ENCODE measurements at places on chromosomes 7 and 10.

DNA sequence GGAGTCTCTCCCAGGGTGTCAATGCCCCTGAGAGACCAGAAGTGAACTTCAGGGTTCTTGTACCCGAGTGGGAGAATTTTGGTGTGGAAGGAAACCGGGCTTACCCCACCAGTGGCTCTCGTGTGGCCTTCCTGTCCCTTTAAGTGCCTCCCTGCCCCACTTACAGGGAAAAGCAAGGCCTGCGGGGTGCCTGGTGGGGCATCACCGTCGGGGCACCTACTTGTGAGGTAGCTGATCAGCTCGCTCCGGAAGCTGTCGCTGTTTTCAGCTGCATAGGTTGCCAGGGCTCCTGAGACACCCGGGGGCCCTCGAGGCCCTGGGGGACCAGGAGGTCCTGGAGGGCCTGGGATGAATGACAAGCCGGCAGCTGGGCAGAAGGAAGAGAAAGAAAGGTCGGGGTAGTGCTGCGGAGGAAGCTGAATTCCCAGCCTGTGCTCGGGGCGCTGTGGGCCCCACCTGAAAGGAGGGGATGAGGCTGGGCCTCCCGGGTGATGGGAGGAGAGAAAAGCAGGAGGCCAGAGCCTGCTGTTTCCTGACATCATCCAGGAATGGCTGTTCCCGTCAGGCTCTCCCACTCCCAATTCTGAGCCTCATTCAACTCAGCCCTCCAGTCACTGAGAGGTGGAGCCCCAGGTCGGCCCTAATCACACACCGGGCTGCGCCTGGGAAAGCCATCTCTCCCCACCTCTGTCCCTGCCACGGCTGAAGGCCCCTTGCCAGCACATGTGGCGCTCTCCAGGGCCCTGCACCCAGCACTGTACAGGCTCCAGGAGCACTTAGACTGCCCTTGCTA lies 51.1 kb downstream of the COL17A1 start:
- H3K36me3 ChIP-seq: no peaks in the 10 kb centered on the region
- no peak for DNase-seq
- no peaks in the 10 kb centered on the region for H3K27me3 ChIP-seq
- no peak overlapping the region for H3K27ac ChIP-seq
- H3K4me3 ChIP-seq: no peak overlapping the region
- no peaks in the 10 kb centered on the region for H3K4me1 ChIP-seq

DNA sequence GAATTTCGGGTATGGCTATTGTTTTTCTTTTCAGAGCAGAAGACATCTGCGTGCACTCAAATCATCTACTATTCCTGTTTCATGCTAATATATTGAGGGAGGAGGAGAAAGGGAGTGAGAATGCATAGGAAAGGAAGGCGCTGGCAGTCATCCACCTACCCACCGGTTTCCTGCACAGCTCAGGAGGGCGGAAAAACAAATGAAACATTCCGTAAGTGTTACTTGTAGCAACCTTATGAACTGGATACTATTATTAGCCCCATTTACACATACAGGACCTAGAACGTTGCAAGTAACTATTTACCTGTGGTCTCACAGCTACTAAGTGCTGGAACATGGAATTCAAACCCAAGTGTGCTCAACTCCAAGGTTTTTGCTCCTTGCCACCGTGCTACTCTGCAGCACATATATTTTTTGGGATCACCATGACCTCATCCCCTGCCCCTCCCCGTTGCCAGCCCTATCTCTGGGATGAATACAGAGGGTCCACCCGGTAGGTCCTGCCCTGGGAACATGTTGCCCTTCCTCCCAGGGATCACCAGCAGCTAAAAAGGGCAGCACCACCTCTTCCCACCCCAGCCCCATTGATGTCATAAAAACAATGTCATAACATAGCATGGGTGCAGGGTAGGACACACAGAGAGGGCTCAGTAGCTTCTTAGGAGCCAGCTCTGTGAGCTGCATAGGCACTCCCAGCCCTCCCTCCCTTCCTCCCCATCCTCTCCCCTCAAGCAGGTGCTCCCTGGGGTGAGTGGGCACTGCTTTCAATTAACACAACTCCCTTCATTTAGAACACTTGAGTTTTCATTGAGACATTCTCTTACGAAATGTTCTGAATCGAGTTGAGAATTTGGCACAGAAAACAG lies 16.9 kb downstream of the GFRA1 start:
- no peak for DNase-seq
- H3K27ac ChIP-seq: no peak overlapping the region
- no peaks in the 10 kb centered on the region for H3K36me3 ChIP-seq
- H3K4me3 ChIP-seq: no peak overlapping the region
- H3K27me3 ChIP-seq: no peaks in the 10 kb centered on the region

GRCh38 chr10:12539350-12540164 lies 190.2 kb downstream of the CAMK1D start:
- no peak for DNase-seq
- H3K4me3 ChIP-seq: no peak overlapping the region
- H3K4me1 ChIP-seq: no peaks in the 10 kb centered on the region
- H3K27me3 ChIP-seq: no peaks in the 10 kb centered on the region
- H3K36me3 ChIP-seq: no peaks in the 10 kb centered on the region

DNA sequence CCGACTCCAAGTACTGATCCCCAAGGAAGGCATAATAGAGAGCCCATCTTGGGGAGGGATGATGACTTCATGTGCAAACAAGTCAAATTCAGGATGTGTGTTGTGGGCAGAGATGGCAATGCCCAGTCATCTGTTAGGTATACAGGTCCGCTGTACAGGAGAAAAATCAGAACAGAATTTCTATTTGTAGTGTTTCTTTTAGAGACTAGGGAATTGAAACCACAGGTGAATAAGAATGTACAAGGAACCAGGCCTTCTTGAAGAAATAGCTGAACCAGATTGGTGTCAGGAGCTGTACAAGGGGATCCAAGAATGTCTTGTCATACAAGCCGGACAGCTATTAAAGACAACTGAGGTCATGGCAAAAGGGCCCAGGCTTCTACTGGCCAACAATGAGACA lies 147.9 kb downstream of the PFKFB3 start:
- no peaks in the 10 kb centered on the region for H3K27me3 ChIP-seq
- DNase-seq: no peak
- H3K4me3 ChIP-seq: no peak overlapping the region
- no peak overlapping the region for H3K27ac ChIP-seq
- H3K36me3 ChIP-seq: no peaks in the 10 kb centered on the region

DNA sequence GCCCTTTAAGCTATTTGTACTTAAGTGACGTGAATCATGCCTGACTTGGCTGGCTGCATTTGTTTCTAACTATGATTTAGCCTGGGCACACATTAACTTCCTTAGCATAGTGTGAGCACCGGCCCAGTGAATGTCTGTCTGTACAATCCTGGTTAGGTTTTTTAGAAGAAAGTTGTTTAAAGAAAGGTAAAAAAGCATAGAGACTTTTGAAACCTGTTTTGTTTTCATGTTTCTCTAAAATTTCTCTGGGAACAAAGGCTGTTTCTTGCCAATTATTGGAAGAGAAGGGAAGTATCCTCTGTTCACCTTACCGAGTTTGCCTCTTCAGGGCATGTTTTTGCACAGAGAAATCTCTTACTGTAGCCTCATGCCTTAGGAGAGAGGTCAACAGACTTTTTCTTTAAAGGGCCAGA lies 42.9 kb upstream of the MET start:
- H3K4me3 ChIP-seq: no peak overlapping the region
- H3K4me1 ChIP-seq: peaks cover 36% of the 10 kb centered on the region
- no peaks in the 10 kb centered on the region for H3K27me3 ChIP-seq
- H3K27ac ChIP-seq: peak overlapping the region; percentile 38
- no peaks in the 10 kb centered on the region for H3K36me3 ChIP-seq

DNA sequence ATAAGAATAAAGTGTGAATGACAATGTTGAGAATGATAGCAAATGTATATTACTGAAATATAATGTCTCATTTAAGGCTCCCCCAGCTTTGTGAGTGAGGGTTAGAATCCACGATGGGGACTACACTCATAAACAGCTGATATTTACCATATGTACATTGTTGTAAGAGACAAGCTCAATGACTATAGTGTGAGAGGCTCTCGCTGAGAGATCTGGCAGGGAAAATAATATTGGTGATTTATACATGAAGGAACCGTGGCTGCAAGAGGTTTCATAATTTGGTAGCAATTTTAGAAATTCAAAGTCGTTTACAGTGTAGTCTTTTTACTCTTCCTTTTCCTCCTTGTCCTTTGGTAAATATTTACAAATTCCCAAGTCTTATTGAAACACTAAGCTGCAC lies 342.2 kb upstream of the AKR1E2 start:
- no peak overlapping the region for H3K27ac ChIP-seq
- no peak overlapping the region for H3K4me3 ChIP-seq
- DNase-seq: no peak
- H3K36me3 ChIP-seq: no peaks in the 10 kb centered on the region
- no peaks in the 10 kb centered on the region for H3K27me3 ChIP-seq

DNA sequence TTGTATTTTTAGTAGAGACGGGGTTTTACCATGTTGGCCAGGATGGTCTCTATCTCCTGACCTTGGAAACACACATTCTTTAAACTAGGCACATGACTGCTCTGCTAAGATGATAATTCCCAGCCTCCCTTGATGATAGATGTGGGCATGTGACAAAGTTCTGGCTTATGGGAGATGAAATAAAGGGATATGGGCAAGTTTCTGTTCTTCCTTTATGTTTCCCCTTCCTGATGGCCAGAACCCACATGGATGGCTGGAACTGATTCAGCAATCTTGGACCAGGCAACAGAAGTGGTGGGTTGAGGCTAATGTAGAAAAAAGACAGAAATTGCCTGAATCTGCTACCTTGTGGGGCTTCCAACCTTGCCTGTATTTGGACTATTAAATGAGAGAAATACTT lies 60.7 kb upstream of the NRP1 start:
- H3K4me3 ChIP-seq: no peak overlapping the region
- H3K27ac ChIP-seq: no peak overlapping the region
- H3K4me1 ChIP-seq: peaks cover 3% of the 10 kb centered on the region
- H3K27me3 ChIP-seq: no peaks in the 10 kb centered on the region
- no peak for DNase-seq
- peaks cover 5% of the 10 kb centered on the region for H3K36me3 ChIP-seq

DNA sequence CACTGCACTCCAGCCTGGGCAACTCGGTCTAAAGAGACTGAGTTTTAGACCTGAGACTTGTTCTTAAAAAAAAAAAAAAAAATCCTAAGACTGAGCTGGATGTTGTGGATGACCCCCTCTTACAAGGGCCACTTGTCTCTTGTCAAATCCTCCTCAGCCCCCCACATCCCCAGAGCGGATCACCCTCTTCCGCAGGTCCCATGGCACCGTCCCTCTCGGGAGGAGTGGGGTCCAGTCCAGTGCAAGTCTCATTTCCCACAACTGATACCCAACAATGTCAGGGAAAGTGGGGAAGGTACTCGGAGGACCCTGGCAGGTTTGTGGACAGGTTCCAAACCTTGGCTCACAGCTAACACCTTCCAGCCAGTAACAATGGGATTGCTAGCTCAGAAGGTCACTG lies 100.3 kb downstream of the ELFN1 start:
- no peak for DNase-seq
- no peak overlapping the region for H3K27ac ChIP-seq
- no peaks in the 10 kb centered on the region for H3K36me3 ChIP-seq
- no peak overlapping the region for H3K4me3 ChIP-seq

- no peak overlapping the region for H3K27ac ChIP-seq
- no peaks in the 10 kb centered on the region for H3K27me3 ChIP-seq
- H3K4me3 ChIP-seq: no peak overlapping the region
- peak; percentile 84 for DNase-seq
These were observed 205.3 kb upstream of the ZNF32 start for GRCh38 chr10:43854007-43854406.

GRCh38 chr10:45152726-45153125 lies 152.0 kb downstream of the ZNF22 start:
- H3K27me3 ChIP-seq: peaks cover 74% of the 10 kb centered on the region
- no peaks in the 10 kb centered on the region for H3K36me3 ChIP-seq
- H3K4me3 ChIP-seq: no peak overlapping the region
- H3K4me1 ChIP-seq: no peaks in the 10 kb centered on the region
- no peak overlapping the region for H3K27ac ChIP-seq

DNA sequence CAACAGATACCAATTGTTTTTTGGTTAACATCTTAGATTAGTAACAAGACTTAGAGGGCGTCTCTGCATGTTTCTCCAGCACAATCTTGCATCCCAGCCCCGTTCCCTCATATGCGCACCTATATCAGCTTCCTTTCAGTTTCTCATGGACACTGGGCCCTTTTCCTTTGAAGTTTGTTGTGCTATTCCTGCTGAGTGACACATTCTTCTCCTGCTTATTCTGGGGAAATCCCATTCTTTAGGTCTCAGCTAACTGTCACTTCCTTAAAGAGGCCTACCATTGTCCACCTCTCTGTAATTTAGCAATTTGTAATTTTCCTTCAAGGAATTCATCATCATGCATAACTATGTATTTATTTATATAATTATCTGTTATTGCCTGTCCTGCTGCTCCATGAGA lies 110.3 kb upstream of the STEAP1B start:
- H3K27me3 ChIP-seq: no peaks in the 10 kb centered on the region
- no peak overlapping the region for H3K27ac ChIP-seq
- no peaks in the 10 kb centered on the region for H3K4me1 ChIP-seq
- no peak for DNase-seq

- H3K4me1 ChIP-seq: peaks cover 4% of the 10 kb centered on the region
- H3K4me3 ChIP-seq: no peak overlapping the region
- no peak for DNase-seq
- no peak overlapping the region for H3K27ac ChIP-seq
- 0 out of 2 replicates have a peak, but pooled peaks cover 5% of the 10 kb centered on the region for H3K36me3 ChIP-seq
- H3K27me3 ChIP-seq: no peaks in the 10 kb centered on the region
These were observed 345.6 kb upstream of the LRGUK start for GRCh38 chr7:133781486-133782090.

DNA sequence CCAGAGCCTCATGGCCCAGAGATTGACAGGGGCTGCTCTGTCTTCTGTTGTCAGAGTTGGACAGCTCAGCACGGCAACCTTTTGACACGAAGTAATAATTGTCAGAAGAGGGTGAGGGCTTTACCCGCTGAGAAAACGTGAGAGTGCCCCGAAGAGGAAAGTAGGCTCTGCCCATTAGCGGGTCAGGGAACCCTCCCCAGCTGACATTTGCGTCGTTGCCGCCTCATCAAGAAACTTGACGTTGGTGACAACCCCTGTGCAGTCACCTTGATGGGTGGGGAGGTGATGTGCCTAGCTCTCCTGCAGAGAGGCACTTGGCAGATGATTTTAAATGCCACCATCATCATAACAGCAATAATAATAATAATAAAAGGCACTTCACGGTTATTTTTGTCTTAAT lies 202.1 kb downstream of the USP6NL start:
- H3K4me1 ChIP-seq: no peaks in the 10 kb centered on the region
- H3K27ac ChIP-seq: no peak overlapping the region
- H3K36me3 ChIP-seq: no peaks in the 10 kb centered on the region

DNA sequence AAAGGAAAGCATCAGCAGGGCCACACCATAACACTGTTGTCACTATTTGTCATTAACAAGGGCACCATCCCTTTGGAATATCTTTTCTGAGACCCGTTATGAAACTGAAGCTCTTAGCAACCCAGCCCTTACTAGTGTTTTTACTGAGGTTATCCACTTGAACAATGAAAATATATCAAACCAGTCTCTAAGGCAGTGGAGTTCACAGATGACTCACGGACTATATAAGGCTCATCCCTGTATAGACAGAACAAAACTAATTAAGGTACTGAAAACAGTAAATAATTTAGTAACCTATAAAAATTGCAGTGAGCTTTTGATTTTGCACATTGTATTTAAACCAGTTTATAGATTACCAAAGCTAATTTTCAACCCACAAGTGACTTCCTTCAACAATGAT lies 196.0 kb downstream of the ELAPOR2 start:
- H3K36me3 ChIP-seq: no peaks in the 10 kb centered on the region
- H3K27ac ChIP-seq: no peak overlapping the region
- H3K27me3 ChIP-seq: no peaks in the 10 kb centered on the region
- DNase-seq: no peak
- H3K4me1 ChIP-seq: no peaks in the 10 kb centered on the region

- no peak for DNase-seq
- peaks cover 7% of the 10 kb centered on the region for H3K4me1 ChIP-seq
These were observed 51.1 kb downstream of the KCTD7 start for GRCh38 chr7:66679633-66680244.

Data from PC-3 (cell line).